ENCODE measurements at places on chromosomes 5 and 9.

DNA sequence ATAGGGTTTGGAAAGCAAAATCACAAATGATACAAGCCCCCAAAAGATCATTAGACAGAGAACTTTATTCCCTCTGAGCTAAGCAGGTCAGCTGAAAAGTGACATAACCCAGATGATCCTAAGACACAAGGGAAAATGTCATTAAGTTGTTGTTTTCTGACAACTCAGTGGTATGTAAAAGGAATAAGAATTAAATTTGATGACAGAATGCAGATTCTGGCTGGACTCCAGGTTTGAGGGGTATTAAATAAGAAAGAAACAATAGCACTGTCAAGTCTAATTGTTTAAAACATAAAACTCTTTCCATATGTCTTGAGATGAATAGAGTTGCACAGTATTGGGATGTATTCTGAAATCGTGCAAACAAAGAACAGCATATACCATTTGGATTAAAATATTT, 429.9 kb downstream of the CAAP1 start:
- no peak for DNase-seq

GRCh38 chr9:112375361-112375760, 4.5 kb upstream of the HSDL2 start:
- DNase-seq = no peak

GRCh38 chr5:52069997-52070396, 686.7 kb downstream of the ISL1 start:
- no peak for DNase-seq

- DNase-seq = no peak
These were observed 134.9 kb upstream of the CHD1 start for GRCh38 chr5:99063737-99064136.

DNA sequence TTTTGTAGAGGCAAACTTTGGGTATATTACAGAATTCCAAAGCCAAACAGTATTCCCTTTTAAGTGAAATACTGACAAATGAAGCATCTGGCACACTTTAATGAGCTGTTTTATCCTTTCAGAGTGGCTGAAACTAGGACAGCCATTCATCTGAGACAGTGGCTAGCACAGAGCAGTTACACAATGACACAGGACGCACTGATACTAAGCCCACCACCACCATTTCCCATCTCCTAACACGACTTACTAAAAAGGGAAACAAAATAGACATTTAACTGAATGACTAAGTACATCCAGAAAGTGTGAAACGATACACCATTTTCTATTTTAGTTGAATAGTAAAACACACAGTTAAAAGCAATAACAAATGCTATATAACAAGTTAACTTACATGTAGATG, 120.4 kb upstream of the RETREG1 start:
- no peak for DNase-seq

DNA sequence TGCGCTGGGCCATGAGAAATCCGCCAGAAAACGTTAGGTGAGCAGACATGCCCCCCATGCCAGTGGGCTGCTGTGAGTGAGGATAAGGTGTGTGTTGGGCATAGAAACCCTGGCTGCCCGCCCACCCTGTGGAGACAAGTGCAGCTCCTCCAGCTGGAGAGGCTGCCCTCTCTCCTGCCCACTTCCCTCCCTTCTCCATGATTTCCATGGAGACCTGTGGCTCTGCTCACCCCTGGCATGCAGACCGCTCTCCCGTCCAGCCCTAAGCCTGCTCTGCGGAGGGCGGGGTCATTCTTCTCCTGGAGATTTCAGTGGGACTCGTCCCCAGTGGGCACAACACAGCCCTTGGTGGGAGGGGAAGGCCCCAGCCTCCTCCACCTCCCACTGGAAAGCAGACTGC, 133.0 kb upstream of the FAM120A start:
- no peak for DNase-seq

DNA sequence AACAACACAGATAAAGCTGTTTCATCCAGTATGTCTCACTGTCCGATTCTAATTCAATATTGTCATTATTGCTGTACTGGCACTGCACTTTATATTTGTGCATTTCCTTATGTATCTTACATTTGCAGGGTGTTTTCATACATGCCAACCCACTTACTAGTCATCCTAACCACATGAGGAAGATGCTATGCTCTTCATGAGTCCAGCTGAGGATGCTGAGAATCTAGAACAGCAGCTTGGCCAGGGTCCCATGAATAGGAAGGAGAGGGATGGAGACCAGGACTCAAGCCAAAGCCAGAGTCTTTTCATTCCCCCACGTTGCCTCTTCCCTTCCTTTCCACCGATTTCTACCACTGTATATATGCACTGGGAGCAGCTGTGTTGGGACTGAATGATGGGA, 292.8 kb upstream of the KLF4 start:
- no peak for DNase-seq

DNA sequence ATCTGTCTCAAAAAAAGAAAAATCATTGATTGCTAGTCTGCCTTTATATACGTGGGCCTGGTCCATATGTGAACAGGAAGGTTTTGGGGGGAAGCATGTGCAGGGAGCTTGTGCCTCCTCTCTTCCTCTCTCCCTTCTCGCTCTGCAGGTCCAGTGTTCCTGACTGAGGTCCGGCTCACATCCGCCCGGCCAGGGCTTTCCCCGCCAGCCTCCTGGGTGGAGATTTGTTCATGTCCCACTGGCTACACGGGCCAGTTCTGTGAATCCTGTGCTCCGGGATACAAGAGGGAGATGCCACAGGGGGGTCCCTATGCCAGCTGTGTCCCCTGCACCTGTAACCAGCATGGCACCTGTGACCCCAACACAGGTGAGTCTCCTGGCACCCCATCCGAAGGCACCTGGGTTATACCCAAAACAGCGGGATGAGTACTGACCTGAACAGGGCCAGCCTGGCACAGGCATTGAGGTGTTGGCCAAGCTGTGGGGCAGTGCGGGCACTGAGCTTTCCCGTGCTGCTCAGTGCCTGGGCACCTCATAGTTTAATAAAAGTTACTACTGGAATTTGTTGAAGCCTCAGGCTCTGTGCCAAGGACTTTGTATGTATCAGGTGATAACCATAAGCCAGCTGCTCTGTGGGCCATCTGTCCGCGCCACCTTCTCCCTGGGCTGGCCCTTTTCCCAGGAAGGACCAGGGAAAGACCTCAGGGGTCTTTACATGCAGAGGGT, 39.4 kb upstream of the AIF1L start:
- DNase-seq = no peak

- DNase-seq = no peak
These were observed 171.0 kb downstream of the ZNF462 start for GRCh38 chr9:107033966-107034365.

DNA sequence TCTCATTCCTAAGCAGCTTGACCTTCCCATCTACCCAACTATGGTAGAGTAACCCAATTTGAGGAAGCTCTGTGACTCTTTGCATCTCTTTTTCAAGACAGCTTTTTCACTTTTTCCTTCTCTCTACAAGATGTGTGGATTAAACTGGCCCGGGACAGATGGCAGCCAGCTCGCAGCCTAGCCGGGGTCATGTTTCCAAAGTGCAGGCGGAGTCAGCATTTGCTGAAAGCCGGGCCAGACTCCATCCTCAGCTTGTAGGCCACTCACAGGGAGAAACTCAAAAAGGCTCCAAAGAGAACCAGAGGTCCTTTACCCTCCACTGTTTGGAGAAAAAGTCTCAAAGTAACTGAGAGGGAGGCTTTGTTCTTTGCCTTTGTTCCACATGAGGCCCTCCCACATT, 286.8 kb upstream of the PANK3 start:
- DNase-seq = no peak
